ENCODE measurements at places on chromosomes 1 and 21. TPM values are rescaled to one million over a fixed set of nuclear protein-coding genes. Genes with fewer than 3 reads are reported as not detected.

- DNase-seq, result no peak
Measured at GRCh38 chr1:159008744-159009188, 941 bp upstream of the IFI16 start.

KLHDC8A gene
- 2.3 TPM for polyA plus RNA-seq

- DNase-seq, result no peak
Measured at GRCh38 chr1:10901891-10902805, 105.7 kb upstream of the CASZ1 start.

DNA sequence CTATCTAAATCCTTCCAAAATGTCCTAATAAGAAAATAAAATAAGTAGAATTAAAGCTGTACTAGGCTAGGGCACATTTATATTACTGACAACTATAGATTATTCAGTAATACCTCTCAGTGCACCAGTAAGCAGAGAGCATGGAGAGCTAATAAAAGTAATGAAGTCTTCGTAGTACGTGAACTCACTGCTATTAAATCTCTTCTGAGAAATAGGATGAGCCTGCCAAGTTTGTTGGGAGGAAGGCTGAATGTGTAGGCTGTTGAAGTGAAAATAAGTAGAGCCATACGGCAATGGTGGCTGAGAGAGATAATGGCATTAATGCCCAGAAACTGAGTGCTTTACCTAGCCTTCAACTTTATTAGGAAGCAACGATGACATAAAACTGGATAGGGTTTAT lies 73.9 kb upstream of the NR5A2 start:
- DNase-seq, result no peak

MUTYH gene
- 24.1 TPM for polyA plus RNA-seq

GRCh38 chr1:112727716-112728115 lies 12.6 kb upstream of the PPM1J start:
- no peak for DNase-seq

COL11A1 gene
- polyA plus RNA-seq, result not detected

DNA sequence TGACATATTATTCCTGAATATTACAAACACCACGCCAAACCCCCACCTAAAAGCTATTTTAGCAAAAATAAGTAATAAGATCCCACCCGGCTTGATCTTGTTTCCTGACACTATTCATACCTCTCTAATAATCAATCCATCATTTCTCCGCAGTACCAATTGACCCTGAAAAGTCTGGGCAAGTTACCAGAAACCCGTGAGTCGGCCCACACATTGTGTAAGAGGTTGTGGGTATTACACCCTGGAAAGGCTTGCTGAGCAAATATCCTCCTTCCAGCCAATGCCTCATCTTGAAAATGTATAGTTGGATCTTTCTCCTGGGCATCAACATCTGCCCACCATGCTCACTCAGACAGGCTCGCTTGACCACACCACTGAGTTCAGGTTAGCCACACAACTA lies 451.0 kb downstream of the TTLL7 start:
- no peak for DNase-seq

AKNAD1 gene
- not detected for polyA plus RNA-seq

GATAD2B gene
- 3.4 TPM for polyA plus RNA-seq

DNA sequence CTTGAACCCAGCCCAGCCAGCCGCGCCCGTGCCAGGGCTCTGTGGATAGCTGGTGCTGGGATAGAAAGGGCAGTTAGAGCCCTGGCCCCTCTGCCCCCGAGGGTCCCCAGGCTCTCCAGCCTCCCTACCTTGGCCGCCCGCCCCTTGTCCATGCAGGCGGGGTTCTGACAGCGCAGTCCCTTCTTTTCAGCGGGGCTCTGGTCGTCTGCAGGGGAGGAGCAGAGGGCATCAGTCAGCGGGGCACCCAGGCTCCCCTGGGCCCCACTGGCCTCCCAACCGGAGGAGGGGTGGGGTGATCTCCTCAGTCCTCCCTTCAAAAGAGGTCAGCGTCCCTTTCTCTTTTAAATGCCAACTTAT lies 4.9 kb upstream of the PLEKHG5 start:
- DNase-seq, result no peak

BGLAP gene
- polyA plus RNA-seq, result 1.9 TPM

C4BPA gene
- 1.2 TPM for polyA plus RNA-seq

Measured in stomach (tissue), 19 donors.